ENCODE measurements at places on chromosomes 6 and 20.
A peak's percentile ranks its signal among the peaks of the same experiment; 100 is the strongest.

DNA sequence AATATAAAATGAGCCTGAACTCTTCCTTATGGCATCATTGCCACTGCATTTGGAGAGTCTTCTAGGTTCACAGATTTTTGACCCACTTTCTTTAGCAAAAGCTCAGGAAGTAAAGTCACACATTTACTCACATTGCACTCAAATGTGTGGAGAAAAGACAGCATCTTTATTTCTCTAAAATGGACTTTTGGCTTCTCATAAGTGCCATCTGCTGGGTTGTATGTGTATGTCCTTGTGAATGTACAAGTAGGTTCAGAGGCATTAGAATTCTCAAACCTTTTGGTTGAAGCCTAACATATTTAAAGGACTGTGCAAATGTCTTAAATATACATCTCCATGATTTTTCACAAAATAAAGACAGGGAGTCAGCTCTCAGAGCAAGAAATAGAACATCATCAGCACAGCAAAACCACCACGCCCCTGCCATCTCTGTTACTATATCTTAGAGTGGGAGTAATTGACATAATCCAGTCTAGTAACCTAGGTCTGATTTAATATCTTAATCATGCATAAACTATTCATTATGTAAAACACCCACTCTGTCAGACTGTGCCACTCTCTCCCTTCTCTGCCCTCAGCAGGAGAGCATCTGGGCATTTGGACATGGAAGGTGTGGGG is 42.2 kb upstream of the SPTLC3 start:
- no peak for DNase-seq

DNA sequence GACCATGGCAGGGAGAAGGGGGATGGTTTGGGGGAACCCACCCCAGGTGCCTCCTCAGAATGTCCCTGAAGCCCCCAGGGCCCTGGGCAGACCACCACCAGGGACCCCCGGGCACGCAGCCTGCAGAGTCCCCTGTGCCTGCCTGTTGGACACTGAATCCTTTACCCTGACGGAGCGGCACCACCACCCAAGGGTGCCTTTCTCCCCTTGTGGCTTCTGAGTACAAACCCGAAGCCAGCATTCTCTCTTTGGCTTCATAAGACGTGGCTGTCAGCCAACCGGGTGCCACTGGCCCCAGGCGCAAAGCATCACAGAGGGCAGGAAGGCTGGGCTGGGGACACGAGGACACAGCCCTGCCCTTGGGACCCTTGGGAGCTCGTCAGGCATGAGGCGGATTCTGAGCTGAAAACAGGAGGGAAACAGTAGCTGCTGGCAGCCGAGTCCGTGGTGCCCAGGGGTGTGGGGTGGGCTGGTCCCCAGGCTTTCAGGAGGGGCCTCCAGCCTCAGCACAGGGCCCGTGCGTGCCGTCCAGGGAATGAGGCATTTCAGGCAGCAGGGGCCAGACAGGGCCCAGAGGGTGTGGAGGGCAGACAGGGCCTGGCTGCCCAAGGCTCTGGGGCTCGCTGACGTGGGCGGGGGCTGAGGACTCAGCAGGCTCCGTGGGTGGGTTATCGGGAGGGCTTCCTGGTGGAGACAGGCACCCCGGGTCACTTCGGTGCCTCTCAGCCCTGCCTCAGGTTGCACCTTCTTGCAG is 3.5 kb downstream of the COL9A3 start:
- peak; percentile 87 for DNase-seq

GRCh38 chr6:161890832-161891297 is 617.0 kb upstream of the AGPAT4 start:
- no peak for DNase-seq

DNA sequence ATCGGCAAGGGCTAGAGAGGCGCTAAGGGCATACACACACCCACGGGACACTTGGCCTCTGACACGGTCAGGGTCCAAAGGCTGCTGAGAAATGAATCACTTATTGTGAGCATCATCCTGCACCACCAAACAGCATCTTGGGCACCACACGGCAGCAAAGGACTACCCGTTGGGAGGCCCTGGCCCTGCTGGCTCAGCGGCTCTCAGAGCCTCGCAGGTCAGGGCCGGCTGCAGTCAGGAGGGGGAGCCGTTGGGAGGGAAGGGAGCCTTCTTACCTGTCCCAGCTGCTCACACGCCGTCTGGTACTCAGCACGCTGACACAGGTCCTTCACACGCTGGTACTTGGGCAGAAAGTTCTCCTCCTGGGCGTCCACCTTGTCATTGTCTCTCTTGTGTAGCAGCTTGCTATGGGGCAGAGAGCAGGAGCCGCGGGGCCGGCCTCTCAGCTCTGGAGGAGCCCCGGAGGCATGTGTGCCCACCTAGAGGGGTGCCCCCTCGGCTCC is 109.0 kb downstream of the SULF2 start:
- no peak for DNase-seq

- DNase-seq, result no peak
Measured at GRCh38 chr6:73145690-73146089, 79.6 kb downstream of the KHDC1L start.

- DNase-seq, result peak; percentile 75
Measured at GRCh38 chr20:59938696-59939051, 1.4 kb downstream of the PPP1R3D start.
